ENCODE measurements at places on chromosomes 4 and X.

DNA sequence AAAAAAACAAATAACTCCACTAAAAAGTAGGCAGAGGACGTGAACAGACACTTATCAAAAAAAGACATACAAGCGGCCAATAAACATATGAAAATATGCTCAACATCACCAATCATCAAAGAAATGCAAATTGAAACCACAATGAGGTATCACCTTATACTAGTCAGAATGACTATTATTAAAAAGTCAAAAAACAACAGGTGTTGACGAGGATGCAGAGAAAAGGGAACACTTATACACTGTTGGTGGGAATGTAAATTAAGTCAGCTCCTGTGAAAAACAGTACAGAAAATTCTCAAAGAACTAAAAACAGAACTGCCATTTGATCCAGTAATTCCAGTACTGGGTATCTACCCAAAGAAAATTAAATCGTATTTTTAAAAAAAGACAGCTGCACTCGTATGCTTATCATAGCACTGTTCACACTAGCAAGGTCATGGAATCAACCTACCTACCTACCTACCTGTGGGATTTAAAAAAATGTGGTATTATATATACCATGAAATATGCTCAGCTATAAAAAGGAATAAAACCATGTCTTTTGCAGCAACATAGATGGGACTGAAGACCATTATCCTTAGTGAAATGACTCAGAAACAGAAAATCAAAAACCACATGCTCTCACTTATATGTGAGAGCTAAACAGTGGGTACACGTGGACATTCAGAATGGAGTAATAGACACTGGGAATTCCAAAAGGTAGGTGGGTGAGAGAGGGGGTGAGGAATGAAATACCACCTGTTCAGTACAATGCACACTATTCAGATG is 24.8 kb upstream of the PTPN13 start:
- no peak for DNase-seq

DNA sequence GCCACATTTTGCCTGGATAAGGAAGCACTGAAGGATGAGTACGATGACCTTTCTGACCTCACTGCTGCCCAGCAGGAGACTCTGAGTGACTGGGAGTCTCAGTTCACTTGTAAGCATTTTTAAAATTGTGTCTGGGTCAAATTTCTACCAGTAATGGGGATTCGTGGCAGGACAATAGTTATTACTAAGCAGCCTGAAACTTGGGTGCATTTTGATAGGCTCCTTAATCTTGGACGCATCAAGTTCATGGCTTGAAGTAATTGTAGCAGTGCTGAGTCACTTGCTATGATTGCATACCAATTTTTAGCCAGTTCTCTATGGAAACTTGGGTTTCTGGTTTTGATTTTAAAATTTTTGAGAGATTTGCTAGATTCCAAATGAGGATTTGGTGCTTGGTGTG is 4.3 kb downstream of the PGRMC1 start:
- DNase-seq: no peak

GRCh38 chr4:140388015-140388414 is 14.6 kb downstream of the SCOC start:
- DNase-seq: no peak

DNA sequence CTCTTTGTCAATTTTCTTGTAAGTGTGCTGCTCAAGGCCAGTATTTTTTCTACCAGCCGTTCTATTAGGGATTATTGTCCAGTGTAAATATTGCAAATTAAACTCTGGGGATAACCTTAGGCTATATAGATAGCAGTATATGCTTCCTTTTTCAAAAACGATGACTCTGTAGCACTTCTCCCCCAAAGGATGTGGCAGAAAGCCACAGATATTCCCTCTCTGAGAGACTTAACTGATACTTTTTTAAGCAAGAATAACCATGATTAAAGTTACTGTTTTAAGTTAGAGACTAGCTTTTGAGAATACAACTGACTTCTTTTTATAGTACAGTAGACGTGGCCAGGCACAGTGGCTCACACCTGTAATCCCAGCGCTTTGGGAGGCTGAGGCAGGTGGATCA is 130.0 kb downstream of the FHIP1A start:
- no peak for DNase-seq

DNA sequence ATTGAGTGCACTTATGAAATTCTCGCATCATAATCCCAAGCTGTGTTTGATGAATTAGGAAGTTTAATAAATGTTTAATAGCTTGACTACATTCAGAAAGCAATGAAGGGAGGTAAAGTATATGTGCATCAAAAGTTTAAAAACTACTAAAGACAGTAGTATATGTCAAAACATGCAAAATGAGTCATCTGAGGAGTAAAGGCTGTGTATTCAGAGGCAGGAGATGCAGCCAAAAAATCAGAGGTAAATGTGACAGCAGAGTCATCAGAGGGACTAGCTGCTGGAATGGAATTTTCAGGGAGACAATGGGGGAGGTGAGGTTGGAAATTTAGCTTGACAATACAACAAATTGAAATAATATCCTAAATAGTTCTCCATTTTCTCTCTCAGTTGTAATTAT is 127.0 kb upstream of the FUNDC1 start:
- DNase-seq: no peak

DNA sequence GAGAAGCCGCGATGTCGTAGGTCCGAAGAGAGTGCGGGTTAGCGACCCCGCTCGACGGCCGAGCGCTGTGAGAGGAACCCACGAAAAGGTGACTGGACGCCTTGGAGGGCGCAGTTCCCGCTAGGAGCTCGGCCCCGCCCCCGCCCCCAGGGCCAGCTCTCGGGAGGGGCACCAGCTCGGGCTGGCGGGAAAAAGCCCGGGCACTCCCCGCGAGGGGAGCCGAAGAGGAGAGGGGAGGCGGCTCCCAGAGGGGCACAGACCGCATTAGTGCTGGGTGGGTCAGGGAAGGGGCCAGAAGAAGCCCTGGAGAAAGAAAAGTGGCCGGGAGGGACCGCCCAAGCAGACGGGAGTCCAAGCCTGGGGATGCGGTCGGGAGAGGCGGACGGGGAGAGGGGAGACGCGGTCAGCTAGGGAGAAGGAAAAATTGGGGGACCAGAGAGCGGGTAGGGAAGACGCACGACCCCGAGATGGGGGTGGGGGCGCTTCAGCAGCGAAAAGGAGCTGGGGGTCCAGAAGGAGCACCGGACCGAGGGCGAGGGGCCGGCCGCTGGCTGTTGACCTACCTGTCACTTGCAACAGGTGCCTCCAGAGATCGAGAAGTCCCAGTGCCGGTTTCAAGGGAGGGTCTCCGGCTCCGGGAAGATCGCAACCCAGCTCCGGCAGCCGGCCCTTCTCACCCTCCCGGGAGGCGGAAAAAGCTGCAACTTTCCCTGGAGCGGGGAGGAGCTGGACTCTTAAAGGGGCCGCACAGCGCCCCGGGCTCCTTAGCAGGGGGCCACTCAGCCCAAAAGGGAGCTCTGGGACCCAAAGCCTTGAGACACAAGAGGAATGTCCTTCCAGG is at the start of gene SYTL4:
TSS of gene SYTL4 (minus strand) at position 681 of the 841 bp plus-strand sequence. CDS start 30,084 bp downstream, outside the sequence.
- DNase-seq: peak; percentile 51

- DNase-seq: no peak
These were observed 106.7 kb downstream of the ADRA2C start for GRCh38 chr4:3872834-3873313.

GRCh38 chr4:167233685-167234315 is 494 bp downstream of the SPOCK3 start:
- peak; percentile 29 for DNase-seq

DNA sequence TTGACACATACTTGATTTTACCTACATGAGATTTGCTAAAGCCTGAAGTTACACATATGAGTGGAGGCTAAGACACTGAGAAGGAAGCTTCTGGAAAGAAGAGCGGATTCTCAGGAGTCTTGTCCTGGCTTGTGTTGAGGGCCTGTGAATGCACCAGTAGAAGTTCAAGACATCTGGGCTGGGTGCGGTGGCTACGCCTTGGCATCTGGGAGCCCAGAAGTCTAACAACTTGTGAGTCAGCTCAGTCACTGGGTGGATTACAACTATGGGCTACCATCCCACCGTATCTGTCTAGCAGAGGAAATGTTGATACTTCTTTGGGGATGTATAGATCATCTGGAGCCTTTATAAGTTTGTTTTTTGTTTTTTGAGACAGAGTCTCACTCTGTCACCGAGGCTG is 375.6 kb upstream of the SMIM31 start:
- no peak for DNase-seq

GRCh38 chr4:32601848-32602247 is 1881.7 kb downstream of the PCDH7 start:
- DNase-seq: no peak

GRCh38 chr4:4981427-4981826 is 37.8 kb downstream of the CYTL1 start:
- DNase-seq: no peak

- no peak for DNase-seq
These were observed 78.7 kb upstream of the PDE5A start for GRCh38 chr4:119707336-119707735.

GRCh38 chrX:124501586-124501985 is 155.2 kb downstream of the SH2D1A start:
- DNase-seq: no peak

DNA sequence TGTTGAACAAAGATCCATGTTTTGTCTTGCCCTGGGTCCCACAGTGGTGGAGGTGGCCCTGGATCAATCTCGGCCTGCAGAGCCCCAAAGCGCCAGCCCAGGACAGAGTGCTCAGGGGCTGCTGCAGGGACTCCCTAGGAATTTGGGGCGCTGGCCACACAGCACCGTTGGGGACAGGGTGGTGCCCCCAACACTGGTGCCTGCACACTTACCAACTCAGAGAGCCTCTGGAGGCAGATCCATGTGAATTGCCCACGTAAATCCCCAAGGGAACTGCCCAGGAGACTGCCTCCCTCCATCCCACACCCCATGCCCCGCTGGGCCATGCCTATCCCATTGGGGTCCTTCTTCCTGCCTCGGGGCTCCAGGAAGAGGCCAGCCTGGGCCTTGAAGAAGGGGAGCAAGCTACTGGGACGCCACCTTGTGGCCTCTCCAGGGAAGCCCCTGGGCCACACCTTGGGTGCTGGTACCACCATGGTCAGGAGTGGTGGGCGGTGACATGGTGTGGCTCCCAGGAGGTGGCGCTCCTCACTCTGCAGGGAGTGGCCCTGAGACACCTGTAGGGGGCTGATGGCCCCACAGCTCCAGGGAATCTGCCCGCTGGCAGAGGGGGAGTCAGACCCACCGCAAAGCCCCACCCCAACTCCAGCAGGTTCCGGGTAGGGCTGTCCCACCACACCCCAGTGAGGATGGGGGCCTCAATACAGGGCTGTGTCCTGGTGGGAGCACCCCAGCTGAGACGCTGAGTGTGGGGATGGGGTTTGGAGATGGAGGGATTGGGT is 22.8 kb downstream of the CFAP99 start:
- DNase-seq: peak; percentile 96

DNA sequence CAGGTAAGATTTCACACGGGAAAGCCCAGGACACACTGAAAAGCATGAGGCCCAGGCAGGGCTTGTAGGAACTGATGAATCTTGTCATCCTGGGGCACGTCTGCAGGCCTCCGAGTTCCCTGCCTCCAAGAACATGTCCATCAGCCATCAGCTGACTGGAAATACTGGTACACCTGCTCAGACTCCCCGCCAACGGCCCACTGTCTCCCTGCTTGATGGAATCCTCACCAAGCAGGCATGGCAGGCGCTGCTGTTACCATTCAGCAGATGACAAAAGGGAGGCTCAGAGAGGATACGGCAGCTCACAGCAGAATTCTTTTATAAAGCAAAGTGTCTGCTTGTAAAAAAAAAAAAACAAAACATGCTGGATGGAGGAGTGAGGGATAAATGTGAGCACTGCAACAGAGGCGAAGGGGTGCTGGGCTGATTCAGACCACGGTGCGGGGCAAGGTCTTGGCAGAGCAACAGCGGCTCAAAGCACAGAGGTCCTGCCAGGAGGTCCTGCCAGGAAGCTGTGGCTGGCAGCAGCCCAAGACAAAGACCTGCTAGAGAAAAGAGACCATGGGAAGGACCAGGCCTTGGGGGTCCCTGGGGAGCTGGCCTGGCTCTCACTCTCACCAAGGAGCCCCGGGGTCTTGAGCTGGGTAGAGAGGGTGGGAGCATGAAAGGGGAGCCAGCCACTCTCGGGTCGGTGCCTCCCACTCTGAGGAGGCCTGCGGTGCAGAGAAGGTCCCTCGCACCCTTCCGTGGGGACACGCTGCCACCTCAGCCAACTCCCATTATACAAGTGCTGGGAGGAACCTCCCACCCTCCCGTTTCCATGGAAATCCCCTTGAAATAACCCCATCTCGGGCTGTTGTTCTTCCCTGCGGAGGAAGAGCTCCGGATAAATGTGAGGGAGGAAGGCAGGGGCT is 25.6 kb downstream of the PPP2R2C start:
- DNase-seq: no peak

DNA sequence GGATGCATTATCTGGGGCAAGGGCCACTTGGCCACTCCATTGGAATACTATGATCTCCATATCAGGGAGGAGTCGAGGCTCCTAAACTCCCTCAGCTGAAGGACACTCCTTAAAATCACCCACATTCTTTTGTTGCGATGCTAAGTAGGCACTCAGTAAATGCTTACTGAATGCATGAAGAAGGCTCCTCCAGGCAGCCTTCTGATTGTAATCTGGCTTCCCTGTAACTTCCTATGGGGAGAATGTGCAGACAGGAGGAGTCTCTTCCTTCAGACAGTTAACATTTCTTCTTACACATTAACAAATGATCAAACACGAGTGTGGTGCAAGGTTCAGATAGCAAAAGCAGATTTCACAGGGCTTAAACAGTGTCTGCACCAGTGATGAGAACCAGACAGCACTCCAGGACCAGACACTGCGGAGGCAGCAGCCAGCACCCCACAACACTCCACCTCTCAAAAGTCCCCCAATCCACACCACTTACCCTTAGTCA is 21.4 kb upstream of the USO1 start:
- DNase-seq: no peak

GRCh38 chrX:41333003-41333743 is 789 bp upstream of the DDX3X start:
- peak; percentile 89 for DNase-seq

DNA sequence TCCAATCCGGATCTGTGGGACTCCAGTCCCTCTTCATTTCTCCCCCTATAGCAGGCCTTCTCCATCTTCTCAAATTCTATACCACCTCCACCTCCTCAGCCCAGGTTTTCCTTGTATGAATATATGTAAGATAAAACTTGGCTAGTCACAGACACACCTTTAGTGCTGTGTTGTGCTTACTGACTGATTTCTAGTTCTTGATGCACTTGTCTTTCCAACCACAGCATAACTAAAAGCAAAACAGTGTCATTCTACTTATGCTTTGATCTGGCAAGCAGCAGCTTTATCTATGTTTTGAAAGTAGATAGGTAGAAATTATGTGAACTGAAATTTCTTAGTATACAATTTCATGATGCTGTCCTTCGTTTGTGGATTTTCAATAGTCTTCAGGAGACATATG is 47.5 kb downstream of the CCNI start:
- DNase-seq: no peak

DNA sequence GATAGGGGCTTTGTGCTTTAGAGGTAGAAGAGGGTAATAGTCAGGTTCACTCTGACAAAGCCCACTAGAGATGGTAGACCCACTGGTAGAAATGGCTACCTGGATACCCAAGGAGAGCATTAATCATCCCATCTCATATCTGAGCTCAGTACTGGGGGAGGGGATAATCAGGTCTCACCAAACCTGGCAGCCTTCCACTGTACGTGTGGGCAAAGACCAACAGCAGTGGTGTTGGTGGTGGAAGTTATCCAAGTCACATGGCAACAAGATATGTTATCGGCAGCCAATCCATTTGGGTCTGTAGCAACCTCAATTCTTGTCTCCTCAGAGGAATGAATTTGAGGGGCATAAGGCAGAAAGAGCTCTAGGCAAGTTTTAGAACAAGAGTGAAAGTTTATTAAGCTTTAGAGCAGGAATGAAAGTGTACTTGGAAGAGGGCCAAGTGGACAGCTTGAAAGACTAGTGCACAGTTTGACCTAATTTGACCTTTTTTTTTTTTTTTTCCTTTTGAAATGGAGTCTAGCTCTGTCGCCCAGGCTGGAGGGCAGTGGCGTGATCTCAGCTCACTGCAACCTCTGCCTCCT is 67.0 kb upstream of the CXCL13 start:
- no peak for DNase-seq

GRCh38 chr4:139015948-139016471 is 429 bp downstream of the NOCT start:
- DNase-seq: peak; percentile 58
